Large intestine (tissue), 12 donors: ENCODE measurements at places on chromosomes 6 and 20. TPM values are rescaled to one million over a fixed set of nuclear protein-coding genes. Genes with fewer than 3 reads are reported as not detected.

DNA sequence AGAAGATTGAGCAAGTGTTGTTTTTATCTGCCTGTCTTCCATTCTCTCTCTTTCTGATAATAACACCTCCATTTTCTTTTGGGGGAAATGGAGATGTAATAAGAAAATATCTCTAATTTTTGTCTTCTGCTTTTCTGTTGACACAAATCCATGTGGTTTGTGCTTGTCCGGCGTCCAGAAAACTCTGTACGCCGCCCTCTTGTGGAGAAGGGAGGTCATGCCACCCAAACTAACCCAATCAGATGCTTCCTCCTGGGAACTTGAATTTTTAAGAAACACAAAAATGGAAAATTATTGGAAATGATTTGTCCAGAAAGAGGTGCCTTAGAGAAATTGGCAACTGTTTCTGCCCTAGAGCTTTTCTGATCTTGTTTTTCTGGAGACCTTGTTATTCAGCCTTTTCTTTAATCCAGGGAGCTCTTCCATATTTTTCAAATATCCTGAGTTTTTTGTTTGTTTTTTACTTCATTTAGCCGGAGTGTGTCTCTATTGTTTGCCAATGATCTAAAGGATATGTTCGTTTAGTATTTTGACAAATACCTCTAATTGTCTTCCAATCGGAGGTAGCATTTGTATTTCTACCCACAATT, 17.8 kb upstream of the FNDC1 start:
- DNase-seq = peak; percentile 26

GRCh38 chr6:32882879-32883250, 28.9 kb downstream of the PSMB9 start:
- no peak for DNase-seq

GRCh38 chr6:164924674-164925073, 384.7 kb downstream of the C6orf118 start:
- no peak for DNase-seq

Gene GSTA4
- polyA plus RNA-seq = 93.6 TPM

GRCh38 chr6:79913369-79913768, 34.0 kb downstream of the ELOVL4 start:
- peak; percentile 39 for DNase-seq

Gene OTOR
- not detected for polyA plus RNA-seq

GRCh38 chr20:2914160-2914559, 40.9 kb downstream of the PTPRA start:
- DNase-seq = peak; percentile 38

DNA sequence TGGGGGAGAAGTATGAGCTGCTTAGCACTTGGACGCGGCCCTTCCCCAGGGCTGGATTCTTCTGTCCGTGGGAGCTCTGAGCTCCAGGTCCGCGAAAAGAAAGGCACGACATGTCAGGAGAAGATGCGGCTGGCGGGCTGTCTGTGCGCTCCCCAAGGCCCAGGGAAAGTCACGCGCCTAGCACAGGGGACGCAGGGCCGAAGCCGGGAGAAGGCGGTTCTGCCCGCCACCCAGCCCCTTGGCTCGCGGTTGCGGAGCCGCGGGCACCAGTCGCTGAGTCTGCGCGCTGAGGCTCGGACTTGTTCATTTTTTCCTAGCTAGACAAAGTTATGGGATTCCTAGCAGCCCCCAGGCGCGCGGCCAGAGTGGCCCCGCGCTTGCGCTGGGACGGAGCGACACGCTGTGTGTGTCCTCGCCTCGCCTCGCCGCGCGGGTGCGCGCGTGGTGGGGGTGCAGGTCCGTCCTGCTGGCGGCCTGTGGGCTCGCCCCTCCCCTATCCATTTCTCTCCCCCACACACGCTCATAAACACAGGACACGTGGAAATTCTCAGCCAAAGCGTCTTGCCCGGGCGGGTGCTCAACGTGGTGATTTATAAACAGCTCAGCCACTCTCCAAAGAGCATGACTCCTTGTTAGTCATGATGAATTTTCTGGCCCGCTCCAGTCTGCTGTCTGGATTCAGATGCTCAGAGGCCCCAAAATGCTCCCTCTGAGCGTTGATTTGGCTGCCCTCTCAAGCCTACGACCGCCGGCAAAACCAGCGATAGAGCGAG, 1.9 kb upstream of the POU3F2 start:
- DNase-seq = no peak

- no peak for DNase-seq
These were observed 104.0 kb downstream of the PHACTR3 start for GRCh38 chr20:59708326-59708725.

Gene HSPA12B
- polyA plus RNA-seq = 6.3 TPM

- DNase-seq = peak; percentile 75
These were observed 654 bp downstream of the FAM8A1 start for GRCh38 chr6:17600527-17601385.

Gene CLPSL2
- polyA plus RNA-seq = not detected

Gene AKAP7
- 53.1 TPM for polyA plus RNA-seq

GRCh38 chr6:143397227-143398222, 53.0 kb downstream of the ADAT2 start:
- peak; percentile 95 for DNase-seq

- peak; percentile 24 for DNase-seq
These were observed 590 bp downstream of the RNF217 start for GRCh38 chr6:124962639-124963415.

Gene EPB41L2
- polyA plus RNA-seq = 75.0 TPM

Gene MCHR2
- polyA plus RNA-seq = 0.04 TPM

DNA sequence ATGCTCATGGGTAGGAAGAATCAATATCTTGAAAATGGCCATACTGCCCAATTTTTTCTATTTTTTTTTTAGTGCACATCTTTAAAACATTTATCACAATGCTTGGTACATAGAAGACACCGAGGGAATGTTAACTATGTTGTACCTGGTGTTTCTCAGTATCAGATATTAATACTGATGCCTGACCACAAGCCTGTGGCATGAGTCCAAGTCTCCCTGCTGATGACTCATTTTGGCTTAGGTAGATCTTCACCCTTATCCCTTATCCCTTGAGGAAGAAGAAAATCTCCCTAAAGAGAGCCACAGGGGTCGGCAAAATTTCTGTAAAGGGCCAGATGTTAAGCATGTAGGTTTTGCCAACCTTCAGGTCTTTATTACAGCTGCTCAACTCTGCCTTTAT, 14.5 kb downstream of the CD109 start:
- no peak for DNase-seq

DNA sequence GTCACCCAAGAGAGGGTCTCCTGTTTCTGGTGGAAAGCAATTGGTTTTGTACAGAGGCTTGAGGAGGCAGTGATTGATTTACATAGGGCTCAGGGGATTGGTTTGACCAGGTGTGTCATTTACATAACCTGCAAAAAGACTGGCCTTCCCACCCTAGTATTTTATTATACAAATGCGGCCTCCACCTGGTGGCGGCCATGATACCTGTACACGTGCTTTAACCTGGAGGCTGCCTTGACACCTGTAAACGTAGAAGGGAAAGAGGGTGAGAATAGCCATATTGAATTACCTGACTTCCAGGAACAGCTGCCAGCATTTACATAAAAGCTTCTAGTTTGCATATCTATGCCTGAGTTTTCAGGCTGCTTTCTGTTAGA, 48.7 kb downstream of the HLA-DPB1 start:
- no peak for DNase-seq
